ENCODE measurements at places on chromosomes 5 and 9. TPM values are rescaled to one million over a fixed set of nuclear protein-coding genes. Genes with fewer than 3 reads are reported as not detected.
A peak's percentile ranks its signal among the peaks of the same experiment; 100 is the strongest.

DNA sequence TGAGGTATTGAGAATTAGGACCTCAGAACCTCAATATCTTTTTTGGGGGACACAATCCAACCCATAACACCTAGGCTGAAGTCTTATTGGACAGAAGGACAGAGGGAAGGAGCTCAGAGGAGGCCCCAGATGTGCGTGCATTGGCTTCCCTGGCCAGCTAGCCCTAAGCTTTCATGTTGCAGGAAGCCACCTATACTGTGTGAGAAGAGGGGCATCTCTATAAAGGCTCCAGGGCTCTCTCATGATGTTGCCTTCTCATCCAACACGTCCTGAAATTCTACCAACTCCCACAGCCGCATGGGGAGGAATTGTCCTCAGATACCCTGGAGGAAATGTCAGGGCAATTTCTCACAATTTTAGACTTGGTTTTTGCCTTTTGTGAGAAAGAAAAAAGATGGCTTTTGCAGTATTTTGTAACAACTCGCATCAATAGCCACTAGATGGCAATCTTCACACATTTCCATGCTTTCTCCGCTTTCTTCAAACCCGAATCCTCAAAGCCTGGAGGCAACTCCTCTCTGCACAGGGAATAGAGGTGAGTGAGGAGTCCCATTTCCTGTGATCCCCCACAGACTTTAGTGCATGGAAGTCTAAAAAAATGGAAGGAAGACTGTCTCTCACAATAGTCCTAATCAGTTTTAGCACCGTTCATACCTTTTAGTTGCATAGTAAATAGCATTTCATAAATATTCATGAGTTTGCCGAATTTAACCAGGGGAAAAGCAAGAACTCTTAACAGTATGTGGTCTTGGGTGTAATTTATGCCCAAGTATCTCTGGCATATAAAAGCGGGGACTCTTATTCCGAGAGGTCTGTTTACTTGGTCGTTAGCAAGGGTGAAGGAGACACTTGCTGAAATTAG lies 7.4 kb upstream of the PPP3R2 start:
- peak; percentile 69 for DNase-seq

Gene PTGR1
- 278 TPM for polyA plus RNA-seq

DNA sequence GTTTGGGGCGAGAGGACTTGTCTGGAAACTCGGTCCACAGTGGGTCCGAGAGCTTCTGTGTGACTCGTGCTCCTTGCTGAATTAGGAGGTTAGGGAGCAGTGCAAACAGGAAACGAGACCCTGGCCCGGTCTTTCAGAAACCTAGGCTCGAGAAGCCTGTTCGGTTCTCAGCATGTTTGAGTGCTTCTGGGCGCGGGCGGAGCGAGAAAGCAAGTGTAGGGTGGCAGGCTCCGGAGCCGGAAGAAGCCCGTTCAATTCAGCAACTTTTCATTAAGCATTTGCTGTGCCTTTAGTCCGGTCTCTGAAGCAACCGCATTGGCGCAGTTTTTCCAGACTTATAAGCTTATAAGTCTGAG lies 547 bp downstream of the CLTA start:
- DNase-seq, result no peak

DNA sequence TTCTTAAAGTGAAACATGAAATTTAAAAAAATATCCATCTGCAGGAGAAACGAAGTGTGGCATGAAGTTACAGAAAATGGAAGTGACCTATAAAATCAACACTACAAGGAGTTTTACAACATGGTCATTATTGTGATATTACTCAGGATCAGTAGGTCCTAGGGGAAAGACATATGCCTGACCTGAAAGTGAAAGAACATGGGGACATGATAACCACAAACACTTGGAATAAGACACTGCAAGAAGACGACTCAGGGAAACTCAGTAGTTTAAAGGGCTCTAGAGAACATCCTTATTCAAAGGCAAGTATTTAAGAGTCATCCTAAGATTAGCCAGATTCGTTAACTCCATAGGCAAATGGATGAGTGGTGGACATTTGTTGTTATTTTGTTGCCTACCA lies 19.9 kb upstream of the LPAR1 start:
- no peak for DNase-seq

Gene SPINK4
- polyA plus RNA-seq, result not detected

DNA sequence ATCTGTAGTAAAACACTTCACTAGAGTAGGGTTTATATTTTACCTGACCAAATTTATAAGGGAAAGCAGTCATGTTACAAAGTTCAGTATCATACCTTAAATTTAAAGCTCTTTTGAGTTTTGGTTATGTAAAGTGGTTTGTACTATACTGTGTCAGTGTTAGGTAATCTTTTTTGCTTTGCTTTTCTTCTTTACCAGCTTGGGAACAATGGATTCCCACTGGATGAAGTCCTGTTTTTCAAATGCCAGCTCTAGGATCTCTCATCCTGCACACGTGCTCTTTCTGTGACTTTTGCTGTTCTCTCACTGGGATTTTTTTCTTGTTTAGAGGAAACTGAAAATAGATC lies 15.9 kb downstream of the CYSTM1 start:
- DNase-seq, result no peak

DNA sequence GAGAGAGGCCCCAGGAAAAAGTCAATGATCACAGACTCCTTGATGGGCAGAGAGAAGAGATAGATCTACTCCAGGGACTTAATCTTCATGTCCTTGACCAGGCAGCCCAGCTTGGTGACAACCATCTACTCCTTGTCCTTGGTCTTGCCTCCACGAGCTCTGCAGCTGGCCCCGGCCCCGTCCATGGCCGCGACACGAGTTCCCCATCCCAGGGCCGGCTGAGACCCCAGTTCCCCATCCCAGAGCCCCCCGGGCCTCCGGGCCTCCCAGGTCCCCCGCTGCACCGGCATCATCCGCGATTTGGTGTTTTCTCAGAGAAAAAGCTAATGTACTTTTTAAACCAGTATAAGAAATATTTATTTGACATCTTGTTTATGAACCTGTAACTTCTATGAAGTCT lies 2.5 kb upstream of the PGGT1B start:
- DNase-seq, result no peak

- DNase-seq, result no peak
Observed at GRCh38 chr5:15577831-15578230, 77.9 kb downstream of the FBXL7 start.

- no peak for DNase-seq
Observed at GRCh38 chr9:21028466-21028865, 3.0 kb downstream of the HACD4 start.

Gene RPS14
- polyA plus RNA-seq, result 1,953 TPM

DNA sequence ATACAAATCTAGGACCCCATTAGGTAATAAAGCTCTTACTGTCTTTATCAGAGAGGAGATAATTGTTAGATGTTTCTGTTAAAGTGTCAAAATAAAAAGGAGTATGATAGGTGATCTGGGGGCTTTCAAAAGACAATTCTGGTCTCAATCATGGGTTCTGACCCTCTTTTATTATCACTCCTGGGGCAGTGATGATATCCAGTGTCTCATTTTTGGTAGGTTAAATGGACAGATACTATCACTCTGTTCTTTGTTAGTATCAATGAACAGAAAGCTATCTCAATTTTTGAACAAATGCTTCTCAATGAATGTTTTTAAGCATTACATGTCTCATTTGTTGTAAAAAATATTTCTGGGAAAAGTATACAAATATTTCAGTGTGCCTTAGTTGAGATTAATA lies 405.9 kb downstream of the MLLT3 start:
- DNase-seq, result no peak

Gene AHRR
- polyA plus RNA-seq, result 5.9 TPM

- no peak for DNase-seq
Observed at GRCh38 chr5:42514754-42515153, 91.5 kb downstream of the GHR start.

Measured in left kidney (tissue), 8 donors.